Adrenal gland (tissue), 19 donors: ENCODE measurements at places on chromosomes 13 and 19. TPM values are rescaled to one million over a fixed set of nuclear protein-coding genes. Genes with fewer than 3 reads are reported as not detected.

FFAR3 gene
- polyA plus RNA-seq: 0.16 TPM

CEACAM3 gene
- not detected for polyA plus RNA-seq

RB1 gene
- polyA plus RNA-seq: 10.4 TPM

PTPRH gene
- 54.9 TPM for polyA plus RNA-seq

IGSF23 gene
- polyA plus RNA-seq: not detected
